ENCODE measurements at places on chromosomes 13 and 19. TPM values are rescaled to one million over a fixed set of nuclear protein-coding genes. Genes with fewer than 3 reads are reported as not detected.

DNA sequence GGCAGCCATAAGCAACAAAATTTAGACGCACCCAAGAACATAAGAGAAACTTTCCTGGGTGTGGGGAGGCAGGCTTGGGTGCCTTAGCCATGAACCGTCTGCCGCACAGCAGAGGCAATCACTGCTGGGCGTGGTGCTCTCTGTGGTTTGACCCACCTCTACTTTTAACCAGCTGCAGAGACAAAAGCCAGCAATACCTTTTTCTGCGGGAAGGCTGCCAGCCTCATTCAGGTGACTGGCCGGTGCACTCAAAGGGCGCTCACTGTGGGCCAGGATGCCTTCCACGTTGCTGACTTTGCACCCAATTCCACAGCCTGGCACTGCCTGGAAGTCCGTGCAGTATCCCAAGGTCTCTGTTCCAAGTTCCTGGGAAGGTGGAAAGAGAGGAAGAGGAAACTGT is 69.1 kb downstream of the ATP7B start:
- DNase-seq: no peak

ZNF799 gene
- 3.8 TPM for total RNA-seq

FAM83E gene
- not detected for total RNA-seq

- DNase-seq: no peak
Observed at GRCh38 chr19:19552798-19553197, 14.7 kb downstream of the CILP2 start.

- peak; percentile 18 for DNase-seq
Observed at GRCh38 chr19:36060430-36060829, 5.7 kb downstream of the WDR62 start.

- DNase-seq: no peak
Observed at GRCh38 chr19:58586133-58586765, 13.1 kb upstream of the MZF1 start.

GRCh38 chr13:44169018-44169911 is 204.4 kb upstream of the SERP2 start:
- no peak for DNase-seq

FOXA3 gene
- total RNA-seq: not detected

C19orf67 gene
- not detected for total RNA-seq

KLHL1 gene
- 0.34 TPM for total RNA-seq

GRCh38 chr19:56252699-56253422 is 19.7 kb upstream of the EDDM13 start:
- DNase-seq: peak; percentile 41

SH2D3A gene
- total RNA-seq: 0.58 TPM

NOTCH3 gene
- 37.5 TPM for total RNA-seq

- no peak for DNase-seq
Observed at GRCh38 chr19:50882188-50882587, 8.9 kb downstream of the KLK2 start.
